ENCODE measurements at places on chromosomes 12 and 14. TPM values are rescaled to one million over a fixed set of nuclear protein-coding genes. Genes with fewer than 3 reads are reported as not detected.

GRCh38 chr12:19547271-19547671, 108.0 kb downstream of the AEBP2 start:
- DNase-seq, result no peak

- DNase-seq, result peak; percentile 85
Observed at GRCh38 chr14:99316281-99317163, 44.5 kb upstream of the BCL11B start.

DNA sequence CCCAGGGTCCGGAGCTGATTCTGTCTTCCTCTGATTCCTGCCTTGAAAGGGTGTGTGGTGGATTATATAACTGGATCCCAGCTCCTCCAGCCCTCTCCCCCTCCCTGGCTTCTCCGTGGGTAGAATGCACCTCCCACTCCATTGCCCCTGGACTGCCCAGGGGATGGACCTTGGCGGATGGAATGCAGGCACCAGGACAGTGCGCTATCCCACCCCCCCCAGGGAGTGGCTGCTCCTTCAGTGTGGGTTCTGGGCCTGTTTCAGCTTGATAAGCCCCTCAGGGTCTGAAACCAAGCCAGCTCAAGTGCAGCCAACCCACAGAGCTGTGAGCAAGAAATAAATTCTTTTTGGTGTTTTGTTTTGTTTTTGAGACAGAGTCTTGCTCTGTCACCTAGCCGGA, 112.4 kb upstream of the TMEM132D start:
- DNase-seq, result no peak

DNA sequence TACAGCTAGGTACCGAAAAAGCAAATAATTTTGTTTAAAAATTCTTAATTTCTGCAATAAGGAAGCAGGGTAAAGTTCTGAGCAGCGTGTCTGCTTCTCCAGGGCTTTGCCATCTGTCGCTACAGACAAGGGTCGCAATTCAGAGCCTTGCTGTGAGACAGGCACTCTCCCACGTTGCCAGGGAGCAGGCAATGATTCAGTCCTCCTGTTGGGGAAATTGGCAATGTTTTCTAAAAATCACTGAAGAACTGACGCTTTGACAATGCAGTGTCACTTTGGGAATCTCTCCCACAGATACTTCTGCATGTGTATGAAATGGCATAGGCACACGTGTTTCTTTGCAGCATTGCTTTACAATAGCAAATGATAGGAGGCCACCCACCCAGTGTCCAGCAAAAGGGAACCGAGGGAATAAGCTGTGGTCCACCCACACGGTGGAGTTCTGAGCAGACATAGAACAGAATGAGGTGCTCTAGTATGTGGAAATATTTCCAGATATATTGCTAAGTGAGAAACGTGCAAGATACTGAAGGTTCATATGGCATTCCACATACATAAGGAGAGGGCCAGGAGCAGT, 16.0 kb upstream of the HIP1R start:
- no peak for DNase-seq

DNA sequence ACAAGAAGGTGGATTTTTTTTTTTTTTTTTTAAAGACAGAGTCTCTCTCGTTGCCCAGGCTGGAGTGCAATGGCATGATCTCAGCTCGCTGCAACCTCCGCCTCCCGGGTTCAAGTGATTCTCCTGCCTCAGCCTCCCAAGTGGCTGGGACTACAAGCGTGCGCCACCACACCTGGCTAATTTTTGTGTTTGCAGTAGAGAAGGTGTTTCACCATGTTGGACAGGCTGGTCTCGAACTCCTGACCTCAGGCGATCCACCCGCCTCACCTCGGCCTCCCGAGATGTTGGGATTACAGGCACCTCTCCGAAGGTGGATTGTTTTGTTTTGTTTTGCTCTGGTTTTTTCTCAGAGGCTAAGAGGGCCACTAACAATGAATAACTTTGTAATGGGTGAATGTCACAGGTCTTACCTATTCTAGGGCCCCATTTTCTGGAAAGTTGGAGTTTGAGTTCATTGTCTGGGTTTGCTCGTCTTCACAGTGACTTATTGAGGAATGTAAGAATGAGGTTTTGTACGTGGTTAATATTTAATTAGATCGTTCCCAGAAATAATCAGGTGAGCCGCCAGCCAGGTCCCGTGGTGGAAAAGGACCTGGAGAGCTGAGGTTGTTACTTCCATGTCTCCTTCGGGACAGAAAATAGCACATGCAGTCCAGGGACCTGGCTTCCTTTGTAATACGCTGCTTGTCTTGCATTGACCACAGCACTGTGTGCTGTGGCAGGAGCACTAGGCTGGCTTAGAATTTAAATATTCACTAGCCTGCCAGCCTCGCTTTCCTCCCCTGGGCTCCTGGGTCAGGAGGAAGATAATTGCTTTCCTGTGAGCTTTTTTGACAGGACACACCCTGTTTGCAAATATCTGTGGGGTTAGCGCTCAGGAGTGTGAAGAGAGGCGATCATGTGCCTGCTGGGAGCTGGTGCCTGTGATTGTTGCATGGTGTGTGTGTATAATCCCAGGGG, 2.3 kb downstream of the HIP1R start:
- no peak for DNase-seq

DNA sequence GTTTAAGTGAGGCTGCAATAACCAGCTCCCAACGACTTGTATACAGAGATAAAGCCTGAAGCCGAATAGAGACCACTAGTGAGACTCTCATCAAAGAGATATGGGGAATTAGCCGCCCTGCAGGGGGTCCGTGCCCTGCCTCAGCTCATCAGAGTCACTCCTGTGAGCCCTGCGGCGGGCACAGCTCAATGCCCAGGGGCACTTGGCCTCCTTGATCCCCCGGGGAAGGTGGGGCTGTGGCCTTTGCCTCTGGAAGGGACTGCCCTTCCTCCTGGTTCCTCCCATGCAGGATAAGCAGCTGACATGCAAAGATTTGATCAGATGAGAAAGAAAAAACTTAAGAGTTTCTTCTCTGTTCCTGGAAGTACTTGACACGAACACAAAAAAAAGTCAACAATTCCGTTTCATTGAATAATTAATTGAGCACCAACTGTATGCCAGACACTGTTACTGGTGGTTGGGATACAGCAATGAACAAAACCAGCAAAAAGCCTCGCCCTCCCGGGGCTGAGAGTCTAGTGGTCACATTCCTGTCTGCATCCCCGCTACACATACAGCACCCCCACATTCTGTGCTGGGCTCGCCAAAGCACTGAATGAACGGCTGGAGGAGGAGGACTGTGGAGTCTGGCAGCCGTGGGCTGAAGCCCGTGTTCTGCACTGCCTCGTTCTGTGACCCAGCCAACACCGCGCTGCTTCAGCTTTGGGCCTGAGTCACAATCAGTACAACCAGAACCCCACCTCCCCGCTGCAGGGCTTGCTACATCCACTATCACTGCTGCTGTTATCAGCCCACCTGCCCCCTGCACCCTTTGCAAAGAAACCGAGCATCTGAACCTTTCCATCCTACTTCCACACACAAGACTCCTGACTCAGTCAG, 10.3 kb downstream of the TTC7B start:
- no peak for DNase-seq

GRCh38 chr14:54396183-54396492, 669 bp upstream of the CDKN3 start:
- no peak for DNase-seq

- DNase-seq, result no peak
Observed at GRCh38 chr12:130863298-130863697, 8.6 kb upstream of the RAN start.

ADAM20 gene
- 0.34 TPM for total RNA-seq

RAD9B gene
- 0.25 TPM for total RNA-seq

ZNF740 gene
- total RNA-seq, result 32.7 TPM

TAS2R42 gene
- not detected for total RNA-seq

GUCY2C gene
- 82.8 TPM for total RNA-seq

Data from left colon (tissue), 2 donors.